Vein endothelial cell (primary cell): ENCODE measurements at places on chromosomes 12 and 14. TPM values are rescaled to one million over a fixed set of nuclear protein-coding genes. Genes with fewer than 3 reads are reported as not detected.

Gene PTPRB
- total RNA-seq = 217 and 257 TPM in 2 replicates

Gene SRGAP1
- 6.2 and 6.9 TPM in 2 replicates for total RNA-seq

Gene MYO1H
- not detected in 2 replicates for total RNA-seq

Gene NAV3
- total RNA-seq = 33.0 and 53.9 TPM in 2 replicates

Gene CDCA4
- 39.2 and 45.6 TPM in 2 replicates for total RNA-seq

Gene PITPNM2
- total RNA-seq = 8.8 and 11.2 TPM in 2 replicates

Gene OTOGL
- total RNA-seq = 0.98 and 1.5 TPM in 2 replicates

Gene KRT73
- total RNA-seq = not detected in 2 replicates

Gene TAS2R9
- total RNA-seq = 0.19 TPM in 1 of 2 replicates, not detected in the other

Gene KRT83
- total RNA-seq = not detected in 2 replicates

Gene SERPINA12
- total RNA-seq = not detected in 2 replicates

Gene GEMIN2
- 19.1 and 22.5 TPM in 2 replicates for total RNA-seq
